ENCODE measurements at places on chromosomes 3 and 15.

DNA sequence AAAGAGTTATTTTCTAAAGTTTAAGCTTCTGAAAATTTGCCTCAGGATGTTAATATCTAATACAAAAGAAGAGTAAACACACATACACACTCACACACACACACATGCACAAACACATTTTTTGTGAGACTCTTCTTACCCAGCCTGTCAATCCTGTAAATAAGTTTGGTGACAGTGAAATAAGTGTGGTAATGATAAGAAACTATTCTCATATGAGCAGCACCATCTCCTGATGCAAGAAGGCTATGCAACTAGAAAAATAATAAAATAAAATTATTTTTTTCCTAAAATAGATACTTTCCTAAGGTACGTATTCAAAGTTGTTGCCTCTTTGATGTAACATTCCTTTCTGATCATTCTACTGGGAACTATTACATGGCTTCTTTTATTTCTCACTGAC lies 155.1 kb downstream of the MECOM start:
- H3K4me1 ChIP-seq, result peaks cover 6% of the 10 kb centered on the region
- H3K27me3 ChIP-seq, result no peaks in the 10 kb centered on the region
- no peak for DNase-seq
- H3K36me3 ChIP-seq, result no peaks in the 10 kb centered on the region

- H3K4me3 ChIP-seq, result no peak overlapping the region
- H3K36me3 ChIP-seq, result no peaks in the 10 kb centered on the region
- no peaks in the 10 kb centered on the region for H3K4me1 ChIP-seq
- H3K27me3 ChIP-seq, result no peaks in the 10 kb centered on the region
- no peak overlapping the region for H3K27ac ChIP-seq
- DNase-seq, result no peak
Measured at GRCh38 chr15:39110336-39110735, 470.5 kb upstream of the THBS1 start.

GRCh38 chr3:53890726-53891475 lies 758 bp downstream of the SELENOK start:
- H3K4me3 ChIP-seq, result peak overlapping the region; percentile 98
- DNase-seq, result peak; percentile 65
- peaks cover 17% of the 10 kb centered on the region for H3K27me3 ChIP-seq

- no peaks in the 10 kb centered on the region for H3K4me1 ChIP-seq
- no peak overlapping the region for H3K4me3 ChIP-seq
- DNase-seq, result no peak
- no peaks in the 10 kb centered on the region for H3K27me3 ChIP-seq
- no peaks in the 10 kb centered on the region for H3K36me3 ChIP-seq
Measured at GRCh38 chr3:151119188-151119587, 33.7 kb downstream of the MED12L start.

- no peaks in the 10 kb centered on the region for H3K27me3 ChIP-seq
- peaks cover 42% of the 10 kb centered on the region for H3K4me1 ChIP-seq
- no peak overlapping the region for H3K27ac ChIP-seq
- DNase-seq, result peak; percentile 39
Measured at GRCh38 chr15:60390231-60390630, 7.6 kb downstream of the ANXA2 start.

DNA sequence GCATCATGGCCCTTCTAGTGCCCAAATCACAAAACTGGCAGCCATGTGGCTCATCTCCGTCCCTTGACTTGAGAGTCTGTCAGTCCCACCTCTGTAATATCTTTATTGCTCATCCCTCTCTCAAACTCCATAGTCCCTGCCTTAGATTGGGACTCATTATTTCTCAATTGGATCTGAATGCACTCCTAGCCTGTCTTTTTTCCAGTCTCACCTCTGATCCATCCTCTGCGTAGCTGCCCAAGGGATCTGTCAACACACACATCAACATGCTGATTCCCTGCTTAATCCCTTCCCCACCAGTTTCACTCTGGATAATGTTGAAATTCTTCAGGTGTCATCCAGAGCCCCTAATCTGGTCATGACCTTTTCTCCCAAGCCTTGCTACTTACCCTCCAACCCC lies 39.3 kb downstream of the NMNAT3 start:
- no peaks in the 10 kb centered on the region for H3K4me1 ChIP-seq
- H3K27me3 ChIP-seq, result no peaks in the 10 kb centered on the region
- no peak overlapping the region for H3K4me3 ChIP-seq
- H3K36me3 ChIP-seq, result no peaks in the 10 kb centered on the region
- peak; percentile 5 for DNase-seq

- H3K36me3 ChIP-seq, result no peaks in the 10 kb centered on the region
- peaks cover 2% of the 10 kb centered on the region for H3K4me1 ChIP-seq
- peaks cover 55% of the 10 kb centered on the region for H3K27me3 ChIP-seq
- H3K27ac ChIP-seq, result no peak overlapping the region
- no peak for DNase-seq
Measured at GRCh38 chr3:24437326-24437725, 57.3 kb downstream of the THRB start.

DNA sequence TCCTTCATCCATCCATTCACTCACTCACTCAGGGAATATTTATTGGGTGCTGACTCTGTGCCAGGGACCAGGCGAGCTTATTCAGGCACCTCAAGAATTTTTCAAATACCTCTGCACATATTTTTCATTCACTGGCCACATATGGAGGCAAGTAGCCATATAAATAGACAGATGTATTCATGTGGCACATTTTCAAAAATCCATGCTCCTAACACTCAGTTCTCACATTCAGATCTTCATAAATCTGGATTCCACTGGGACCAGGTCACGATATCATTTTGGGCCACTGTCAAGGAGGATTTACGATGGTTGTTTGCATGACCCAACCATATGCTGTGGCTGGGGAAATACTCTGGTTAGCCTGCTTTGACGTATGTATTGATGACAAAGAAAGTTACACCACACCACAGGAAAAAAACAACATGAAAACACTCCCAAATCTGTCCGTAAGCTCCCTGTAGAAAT lies 241.8 kb upstream of the LRTM1 start:
- H3K27ac ChIP-seq, result no peak overlapping the region
- H3K36me3 ChIP-seq, result no peaks in the 10 kb centered on the region
- DNase-seq, result no peak

- H3K4me1 ChIP-seq, result no peaks in the 10 kb centered on the region
- no peak overlapping the region for H3K4me3 ChIP-seq
- peaks cover 12% of the 10 kb centered on the region for H3K27me3 ChIP-seq
- H3K36me3 ChIP-seq, result no peaks in the 10 kb centered on the region
- H3K27ac ChIP-seq, result no peak overlapping the region
Measured at GRCh38 chr15:39756806-39757522, 25.7 kb downstream of the FSIP1 start.

- H3K4me3 ChIP-seq, result no peak overlapping the region
- H3K27me3 ChIP-seq, result peaks cover 13% of the 10 kb centered on the region
- DNase-seq, result no peak
Measured at GRCh38 chr3:101248736-101249135, 71.6 kb downstream of the IMPG2 start.

DNA sequence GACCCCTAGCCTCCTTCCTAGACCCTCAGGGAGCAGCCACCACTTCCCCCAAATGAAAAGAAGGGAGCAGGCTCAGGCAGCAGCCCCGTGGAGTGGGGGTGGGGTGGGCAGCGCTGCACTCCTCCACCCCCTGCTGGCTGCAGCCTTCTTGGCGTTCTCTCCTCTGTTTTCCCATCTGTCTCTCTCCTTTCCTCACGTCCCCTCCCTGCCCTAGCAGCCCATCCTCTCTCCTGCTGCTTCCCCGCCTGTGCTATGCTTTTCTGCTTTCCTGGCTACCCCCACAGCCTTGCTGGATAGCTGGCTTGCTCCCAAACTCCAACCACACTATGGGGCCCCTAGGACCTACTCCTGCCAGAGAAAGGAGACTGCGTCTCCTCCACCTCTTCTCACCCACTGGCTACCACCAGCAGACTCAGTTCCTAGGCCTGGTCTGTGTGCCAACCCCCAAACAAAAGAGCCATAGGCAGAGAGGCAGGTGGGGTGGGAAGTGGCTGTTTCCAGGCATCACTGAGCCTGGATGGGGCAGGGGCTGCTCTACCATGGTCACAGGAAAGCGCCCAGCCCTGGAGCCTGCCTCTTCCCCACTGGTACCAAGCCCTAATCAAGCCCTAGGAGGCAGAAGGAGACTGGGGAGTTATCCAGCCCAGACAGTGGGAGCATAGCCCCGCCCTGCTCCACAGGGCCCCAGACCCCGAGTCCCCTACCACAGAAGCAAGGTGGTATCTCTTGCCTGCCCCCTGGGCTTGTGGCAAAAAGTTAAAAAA lies 3.4 kb upstream of the DISP2 start:
- no peaks in the 10 kb centered on the region for H3K4me1 ChIP-seq
- H3K36me3 ChIP-seq, result no peaks in the 10 kb centered on the region
- peaks cover 26% of the 10 kb centered on the region for H3K27me3 ChIP-seq
- no peak overlapping the region for H3K4me3 ChIP-seq

DNA sequence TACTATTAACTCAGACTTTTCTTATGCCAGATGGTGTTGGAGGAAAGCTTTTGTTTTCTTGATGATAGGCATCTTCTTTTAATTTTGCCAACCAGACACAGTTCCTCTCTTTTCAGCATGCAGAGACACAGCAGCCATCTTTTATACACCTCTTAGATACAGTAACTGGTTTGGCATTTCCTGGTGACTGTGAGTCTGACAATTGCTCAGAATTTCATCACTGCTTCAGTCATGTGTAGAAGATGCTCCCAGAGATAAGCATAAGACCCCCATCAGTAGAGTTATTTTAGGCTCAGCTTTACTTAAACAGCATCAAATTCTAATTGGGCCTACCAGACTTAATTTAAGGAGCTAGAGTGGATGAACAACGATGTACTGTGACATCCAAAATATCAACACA lies 779.0 kb downstream of the SQOR start:
- no peaks in the 10 kb centered on the region for H3K36me3 ChIP-seq
- H3K27ac ChIP-seq, result no peak overlapping the region
- no peak overlapping the region for H3K4me3 ChIP-seq
- no peak for DNase-seq

GRCh38 chr3:134180761-134181160 lies 69.9 kb downstream of the RYK start:
- H3K4me3 ChIP-seq, result no peak overlapping the region
- DNase-seq, result no peak
- H3K27me3 ChIP-seq, result no peaks in the 10 kb centered on the region
- H3K4me1 ChIP-seq, result no peaks in the 10 kb centered on the region
- H3K27ac ChIP-seq, result no peak overlapping the region

GRCh38 chr3:188979669-188980310 lies 192.0 kb upstream of the TPRG1 start:
- H3K27me3 ChIP-seq, result no peaks in the 10 kb centered on the region
- no peaks in the 10 kb centered on the region for H3K4me1 ChIP-seq
- peak; percentile 56 for DNase-seq
- H3K27ac ChIP-seq, result no peak overlapping the region
